ENCODE measurements at places on chromosomes 16 and 17.
A peak's percentile ranks its signal among the peaks of the same experiment; 100 is the strongest.

- no peak for DNase-seq
These were observed 919 bp downstream of the N4BP1 start for GRCh38 chr16:48608871-48609651.

DNA sequence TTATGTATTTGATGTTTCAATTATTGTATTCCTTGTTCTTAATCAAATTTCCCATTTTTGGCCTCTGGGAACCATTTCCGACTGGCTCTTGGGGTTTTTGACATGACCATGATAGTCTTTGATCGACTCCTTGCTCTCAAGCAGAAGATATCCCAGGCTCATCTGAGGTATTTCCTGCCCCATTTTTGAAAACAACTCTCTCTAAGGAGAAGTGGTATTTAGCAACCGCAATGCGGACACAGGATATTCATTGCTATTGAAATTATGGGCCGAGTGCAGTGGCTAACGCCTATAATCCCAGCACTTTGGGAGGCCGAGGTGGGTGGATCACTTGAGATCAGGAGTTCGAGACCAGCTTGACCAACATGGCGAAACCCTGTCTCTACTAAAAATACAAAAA, 5.5 kb downstream of the TANGO6 start:
- no peak for DNase-seq

- DNase-seq: no peak
These were observed 125.0 kb upstream of the IRX3 start for GRCh38 chr16:54411544-54411943.

- no peak for DNase-seq
These were observed 10.8 kb downstream of the RGS9 start for GRCh38 chr17:65147955-65148354.

DNA sequence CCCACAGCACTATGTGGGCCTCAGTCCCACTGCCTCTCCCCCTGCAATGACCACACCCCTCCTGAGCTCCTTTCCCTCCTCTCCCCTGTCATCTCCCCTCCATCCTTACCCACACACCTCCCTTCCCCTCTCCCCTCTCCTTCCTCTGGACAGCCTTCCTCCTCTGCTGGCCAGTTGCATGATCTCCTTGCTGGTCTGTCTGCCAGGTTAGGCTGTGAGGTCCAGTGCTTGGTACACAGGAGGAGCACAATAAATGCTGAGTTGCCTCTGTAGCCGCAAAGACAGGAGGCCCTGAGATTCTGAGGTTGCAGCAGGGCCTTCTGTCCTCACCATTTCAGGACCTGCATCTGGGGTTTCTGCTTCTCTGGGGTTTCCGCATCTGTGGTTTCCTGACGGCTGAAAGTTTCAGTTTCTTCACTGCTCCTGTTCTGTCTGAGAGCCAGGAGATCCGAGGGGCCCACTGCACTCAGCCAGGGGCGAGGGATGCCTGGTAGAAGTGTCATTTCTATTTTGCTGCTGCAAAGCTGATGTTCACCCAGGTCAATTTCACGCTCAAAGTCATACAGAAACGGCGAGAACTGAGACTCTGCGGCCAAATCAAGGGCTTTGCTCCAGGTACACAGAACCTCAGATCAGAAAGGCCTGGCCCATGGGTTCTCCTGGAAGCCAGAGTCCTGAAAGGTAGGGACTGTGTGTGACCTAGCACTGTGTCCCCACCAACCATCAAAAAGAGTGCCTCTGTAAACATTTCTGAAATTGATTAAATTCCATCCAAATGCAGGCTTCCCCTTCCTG, 4.6 kb upstream of the SLC12A3 start:
- DNase-seq: no peak

DNA sequence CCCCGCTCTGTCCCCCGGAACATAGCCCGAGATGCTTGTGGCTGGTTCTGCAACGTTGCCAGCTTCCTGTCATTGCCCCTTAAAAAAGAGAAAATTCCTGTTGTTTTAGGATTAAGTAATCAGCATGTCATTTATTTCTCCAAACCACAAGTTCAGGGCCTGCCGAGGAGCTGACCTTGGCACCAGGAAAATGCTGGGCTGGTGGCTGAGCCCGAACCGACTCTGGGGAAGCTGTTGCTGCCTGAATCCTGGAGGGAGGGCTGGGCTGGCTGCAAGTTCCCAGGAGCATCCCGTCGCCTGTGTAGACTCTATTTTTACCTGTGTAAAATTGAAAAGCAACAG, 130.9 kb upstream of the FOXF1 start:
- DNase-seq: no peak

GRCh38 chr17:81867991-81868673, 3.0 kb downstream of the ARHGDIA start:
- no peak for DNase-seq

- no peak for DNase-seq
These were observed 11.1 kb downstream of the DEXI start for GRCh38 chr16:10931134-10931533.

DNA sequence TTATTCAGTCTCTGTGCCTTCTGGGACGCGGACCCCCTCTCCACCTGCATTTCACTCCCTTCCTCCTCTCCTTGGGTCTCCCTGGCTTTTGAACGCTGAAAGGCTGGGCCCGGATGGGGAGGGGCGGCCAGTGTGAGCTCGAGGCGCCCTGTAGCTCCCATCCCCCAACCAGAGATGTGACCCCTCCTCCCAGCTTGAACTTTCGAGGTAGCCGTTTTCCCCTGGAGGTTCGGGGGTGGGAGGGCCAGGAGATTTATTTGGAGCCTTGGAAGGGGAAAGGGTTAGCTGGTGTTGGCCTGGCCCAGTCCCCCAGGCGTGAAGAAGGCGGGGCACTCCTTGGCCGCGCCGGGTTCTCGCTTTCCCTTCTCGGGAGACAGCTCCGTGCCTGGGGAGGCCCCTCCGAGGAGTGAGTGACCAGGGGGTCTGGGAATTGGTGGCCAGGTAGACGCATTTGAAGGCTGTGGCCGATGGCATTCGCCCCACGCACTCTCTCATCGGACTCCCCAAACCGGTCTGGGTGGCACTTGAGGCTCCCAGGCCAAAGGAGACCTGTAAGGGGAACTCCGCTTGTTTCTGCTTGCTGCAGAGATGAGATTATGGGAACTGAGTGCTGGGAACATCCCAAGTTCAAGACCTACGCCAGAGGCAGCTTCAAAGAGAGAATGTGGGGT, 942 bp downstream of the LDAF1 start:
- peak; percentile 1 for DNase-seq

- DNase-seq: no peak
These were observed 138.5 kb downstream of the SSH2 start for GRCh38 chr17:29791336-29792080.

GRCh38 chr17:8337802-8338752, 1.6 kb upstream of the ODF4 start:
- no peak for DNase-seq

DNA sequence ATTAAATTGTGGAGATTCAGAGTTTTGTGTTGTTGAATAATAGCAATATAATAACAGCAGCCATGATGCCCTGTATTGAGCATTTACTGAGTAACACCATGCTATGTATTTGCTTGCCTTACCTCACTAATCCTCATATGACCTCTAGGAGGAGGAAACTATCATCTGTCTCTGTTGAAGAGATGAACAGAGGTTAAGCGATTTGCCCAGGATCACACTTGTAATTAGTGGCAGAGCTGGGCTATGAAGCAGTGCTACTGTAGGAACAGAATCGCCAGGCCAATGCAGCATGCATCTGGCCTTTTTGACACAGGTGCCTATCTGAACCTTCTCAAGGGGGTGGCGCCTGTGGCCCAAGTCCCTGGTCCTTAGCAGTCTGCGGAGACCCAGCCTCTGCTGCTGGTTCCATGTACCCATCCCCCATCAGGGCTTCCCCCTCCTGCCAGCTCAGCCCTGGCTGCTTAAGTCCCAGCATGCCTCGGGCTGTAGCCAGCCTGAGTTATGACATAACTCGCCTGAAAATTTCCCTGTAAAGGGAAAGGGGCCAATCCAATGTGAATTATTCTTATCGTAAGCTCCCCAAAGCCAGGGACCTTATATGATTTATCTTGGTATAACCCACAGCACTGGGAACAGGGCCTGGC, 50.4 kb upstream of the HS3ST2 start:
- no peak for DNase-seq

- DNase-seq: no peak
These were observed 44.3 kb downstream of the HOXB1 start for GRCh38 chr17:48486557-48486956.

- no peak for DNase-seq
These were observed 22.8 kb downstream of the CRISPLD2 start for GRCh38 chr16:84842516-84843148.

- DNase-seq: no peak
These were observed 140.6 kb downstream of the PARN start for GRCh38 chr16:14489460-14489859.

- no peak for DNase-seq
These were observed 317 bp downstream of the TEFM start for GRCh38 chr17:30905742-30906100.

DNA sequence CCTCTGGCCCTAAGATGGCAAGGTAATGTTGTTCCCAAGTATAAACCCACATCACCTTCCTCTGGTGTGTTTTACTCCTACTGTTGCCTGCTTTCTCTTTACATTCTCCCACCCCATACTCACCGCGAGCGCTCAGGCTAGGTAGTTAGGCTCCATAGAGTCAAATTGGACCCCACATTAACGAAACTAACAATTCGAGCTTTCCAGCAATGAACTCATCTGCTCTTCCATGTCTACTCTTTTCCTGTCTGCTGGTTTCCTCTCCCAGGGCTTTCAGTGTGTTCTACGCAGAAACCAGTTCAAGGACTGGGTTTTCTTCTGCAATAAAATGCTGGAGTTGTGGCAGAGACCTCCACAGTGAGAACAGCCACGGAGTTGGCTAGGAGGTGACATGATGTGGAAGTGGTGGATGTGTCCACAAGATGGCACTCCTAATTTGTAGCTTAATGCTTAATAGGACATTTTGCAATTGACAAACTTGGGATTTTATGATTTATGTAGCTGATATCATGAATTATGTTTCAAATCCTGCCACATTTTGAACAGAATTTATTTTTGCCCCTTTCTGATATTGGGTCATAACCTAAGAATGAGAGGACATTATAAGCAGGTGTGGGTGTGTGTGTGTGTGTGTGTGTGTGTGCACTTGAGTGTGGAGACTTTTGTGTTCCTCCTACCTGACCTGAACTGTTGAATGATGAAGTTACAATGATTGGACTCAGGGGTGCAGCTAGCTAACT, 2.2 kb upstream of the UQCRC2 start:
- DNase-seq: no peak

- DNase-seq: no peak
These were observed 153.6 kb downstream of the HS3ST2 start for GRCh38 chr16:22967521-22968095.

DNA sequence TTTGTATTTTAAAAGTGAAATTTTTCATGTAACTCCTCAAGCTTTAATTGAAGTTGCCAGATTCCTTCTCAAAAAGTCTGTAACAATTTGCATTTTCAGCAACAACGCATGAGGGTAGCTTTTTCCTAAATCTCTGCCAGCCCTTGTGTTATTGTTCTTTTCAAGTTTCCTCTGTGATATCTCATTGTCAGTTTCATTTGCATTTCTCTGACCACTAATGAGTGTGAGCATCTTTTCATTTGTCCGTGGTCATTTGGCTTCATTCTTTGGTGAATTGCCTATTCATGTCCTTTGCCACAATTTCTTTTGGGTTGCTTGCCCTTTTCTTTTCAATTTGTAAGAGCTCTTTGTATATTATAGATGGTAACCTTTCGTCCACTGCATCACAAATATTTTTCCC, 68.0 kb upstream of the NKD1 start:
- no peak for DNase-seq

- DNase-seq: no peak
These were observed 669 bp upstream of the DCTPP1 start for GRCh38 chr16:30430428-30430970.

- DNase-seq: no peak
These were observed 84.8 kb upstream of the DOC2B start for GRCh38 chr17:266219-266618.

DNA sequence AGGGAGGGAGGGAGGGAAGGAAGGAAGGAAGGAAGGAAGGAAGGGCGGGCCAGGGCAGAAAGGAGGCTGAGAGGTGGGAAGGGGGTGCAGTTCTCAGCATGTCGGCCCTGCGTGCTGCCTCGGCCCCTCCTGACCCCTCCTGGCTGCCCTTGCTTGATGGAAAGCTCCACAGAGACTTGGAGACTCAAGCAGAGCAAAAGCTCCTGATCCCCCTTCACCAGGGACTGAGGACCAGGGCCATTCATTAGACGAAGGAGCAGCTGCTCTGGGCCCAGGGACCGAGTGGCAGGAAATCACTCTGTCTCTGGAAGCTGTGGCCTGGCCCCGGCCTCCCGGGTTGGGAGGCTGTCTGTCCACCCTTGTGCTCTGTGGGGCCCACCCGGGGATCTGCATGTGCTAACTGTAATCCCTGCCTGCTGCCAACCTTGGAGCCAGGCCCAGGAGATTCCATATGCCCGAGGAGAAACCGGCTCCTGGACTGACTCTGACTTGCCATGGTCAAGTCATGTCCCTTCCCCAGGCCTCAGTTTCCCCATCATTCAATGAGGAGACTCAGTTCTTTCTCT, 27.4 kb upstream of the C1QL1 start:
- DNase-seq: no peak

- no peak for DNase-seq
These were observed 50.2 kb upstream of the NOG start for GRCh38 chr17:56543280-56543679.

DNA sequence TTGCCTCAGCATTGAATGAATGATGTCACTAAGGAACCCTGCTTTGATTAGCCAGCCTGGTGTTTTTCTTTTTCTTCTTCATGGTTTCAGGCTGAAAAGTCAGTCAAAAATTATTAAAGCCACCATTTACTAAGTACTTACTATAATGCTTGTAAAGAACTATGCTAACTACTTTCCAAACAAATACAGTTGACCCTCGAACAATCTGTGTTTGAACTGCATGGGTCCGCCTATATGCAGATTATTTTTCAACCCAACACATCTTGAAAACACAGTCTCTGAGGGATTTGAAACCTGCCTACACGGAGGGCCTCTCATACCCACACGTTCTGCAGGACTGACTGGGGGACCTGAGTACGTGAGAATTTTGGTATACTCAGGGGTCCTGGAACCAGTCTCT, 136.3 kb downstream of the PARN start:
- DNase-seq: no peak

DNA sequence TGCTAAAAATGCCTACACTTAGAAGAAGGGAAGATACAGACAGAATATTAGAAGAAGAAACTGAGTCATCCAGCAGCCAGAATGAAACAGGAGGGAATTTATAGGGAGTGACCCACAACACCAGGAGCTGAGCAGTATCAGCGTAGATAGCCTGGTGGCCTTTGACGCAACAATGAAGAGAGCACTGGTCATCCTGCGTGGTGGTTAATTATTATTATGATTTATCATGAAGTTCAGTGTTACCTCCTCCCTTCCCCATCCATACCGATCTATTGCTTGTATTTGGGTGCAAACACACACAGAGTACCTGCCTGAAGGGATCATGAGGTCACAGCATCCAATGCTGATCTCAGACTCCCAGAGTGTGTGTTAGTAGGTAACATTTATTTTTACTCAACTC, 38.5 kb downstream of the ERCC4 start:
- DNase-seq: no peak
